ENCODE measurements at places on chromosomes 12 and 14. TPM values are rescaled to one million over a fixed set of nuclear protein-coding genes. Genes with fewer than 3 reads are reported as not detected.

Gene SERPINA9
- total RNA-seq, result not detected

Gene ACSS3
- 3.4 TPM for total RNA-seq

Gene TAS2R8
- total RNA-seq, result not detected

Gene PMEL
- 3.7 TPM for total RNA-seq

Gene CNIH1
- 131 TPM for total RNA-seq

GRCh38 chr12:115023279-115024265 lies 339.6 kb upstream of the TBX3 start:
- no peak for DNase-seq

GRCh38 chr12:52848661-52849255 lies at the start of gene KRT78:
KRT78 (minus strand) TSS chr12:52848994; CDS start chr12:52848930, 64 bp downstream.
- no peak for DNase-seq

DNA sequence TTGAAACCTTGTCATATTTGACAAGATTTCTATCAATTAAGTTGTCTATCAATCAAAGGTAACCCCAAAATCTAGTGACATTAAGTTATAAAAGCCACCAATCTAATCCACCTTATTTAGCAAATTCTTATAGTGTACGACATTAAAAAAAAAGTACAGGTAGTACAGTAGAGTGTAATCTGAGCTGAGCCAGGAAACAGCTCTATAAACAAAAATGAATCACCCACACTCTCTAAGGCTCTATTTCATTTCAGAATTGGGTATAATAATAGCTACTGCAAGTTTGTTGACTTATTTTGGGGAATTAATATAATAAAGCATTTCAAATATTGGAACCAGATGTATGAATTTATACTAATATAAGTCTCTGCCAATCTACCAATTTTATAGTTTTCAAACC lies 342.4 kb upstream of the FLRT2 start:
- no peak for DNase-seq

DNA sequence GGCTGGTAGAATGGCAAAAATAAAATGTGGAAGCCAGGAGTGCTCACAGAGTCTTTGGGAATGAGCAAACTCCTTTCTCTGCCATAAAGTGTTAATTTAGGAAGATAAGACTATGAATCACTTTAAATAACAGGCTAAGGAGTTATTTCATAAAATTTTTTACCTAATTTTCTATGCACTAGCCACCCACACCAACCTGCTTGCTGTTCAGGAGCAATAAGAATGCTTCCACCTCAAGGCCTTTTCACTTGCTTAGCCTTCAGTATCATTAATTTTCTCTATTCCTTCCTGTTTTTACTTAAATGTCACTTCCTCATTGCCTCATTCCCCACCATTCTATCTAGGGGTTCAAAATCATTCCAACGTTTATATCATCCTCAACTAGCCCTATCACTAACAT lies 326.8 kb downstream of the CCER1 start:
- DNase-seq, result no peak

DNA sequence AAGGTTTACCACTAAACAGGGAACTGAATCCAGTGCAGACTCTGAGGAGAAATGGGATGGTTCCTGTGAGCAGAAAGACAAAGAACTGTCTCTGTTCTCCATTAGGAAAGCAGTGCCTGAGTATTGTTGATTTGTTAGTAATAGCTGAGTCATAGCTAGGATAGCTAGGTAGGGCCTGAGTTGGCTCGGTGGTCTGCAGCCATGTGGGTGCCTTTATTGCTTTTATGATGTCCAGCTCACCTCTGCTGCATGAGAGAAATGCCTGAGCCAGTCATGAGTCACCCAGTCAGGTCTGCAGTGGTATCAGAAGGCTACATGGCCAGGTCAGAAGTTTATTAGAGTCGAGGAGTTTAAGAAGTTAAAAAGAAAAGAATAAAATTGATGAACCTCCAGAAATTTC lies 24.2 kb downstream of the TRHDE start:
- DNase-seq, result peak; percentile 81

GRCh38 chr12:10031771-10032175 lies 1.3 kb downstream of the CLEC9A start:
- DNase-seq, result no peak

DNA sequence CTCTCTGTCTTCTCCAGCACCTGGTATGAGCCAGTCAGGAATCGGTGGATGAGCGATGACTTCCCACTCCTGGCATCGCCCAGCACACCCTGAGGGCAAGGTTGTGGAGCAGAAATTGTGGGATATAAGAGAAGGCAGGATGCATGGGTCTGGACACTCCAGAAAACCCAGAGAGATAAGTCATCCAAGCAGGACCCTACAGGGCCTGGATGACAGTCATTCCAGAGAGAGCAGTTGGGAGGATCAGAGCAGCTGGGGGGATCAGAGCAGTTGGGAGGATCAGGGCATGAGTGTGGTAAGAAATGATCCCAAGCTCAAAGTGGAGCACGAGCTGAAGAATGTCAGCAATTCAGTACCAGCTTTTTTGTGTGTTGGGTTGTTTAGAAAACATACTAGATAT lies 4.0 kb downstream of the AGAP2 start:
- DNase-seq, result no peak

- DNase-seq, result no peak
These were observed 964.2 kb downstream of the NRXN3 start for GRCh38 chr14:79134361-79134760.

DNA sequence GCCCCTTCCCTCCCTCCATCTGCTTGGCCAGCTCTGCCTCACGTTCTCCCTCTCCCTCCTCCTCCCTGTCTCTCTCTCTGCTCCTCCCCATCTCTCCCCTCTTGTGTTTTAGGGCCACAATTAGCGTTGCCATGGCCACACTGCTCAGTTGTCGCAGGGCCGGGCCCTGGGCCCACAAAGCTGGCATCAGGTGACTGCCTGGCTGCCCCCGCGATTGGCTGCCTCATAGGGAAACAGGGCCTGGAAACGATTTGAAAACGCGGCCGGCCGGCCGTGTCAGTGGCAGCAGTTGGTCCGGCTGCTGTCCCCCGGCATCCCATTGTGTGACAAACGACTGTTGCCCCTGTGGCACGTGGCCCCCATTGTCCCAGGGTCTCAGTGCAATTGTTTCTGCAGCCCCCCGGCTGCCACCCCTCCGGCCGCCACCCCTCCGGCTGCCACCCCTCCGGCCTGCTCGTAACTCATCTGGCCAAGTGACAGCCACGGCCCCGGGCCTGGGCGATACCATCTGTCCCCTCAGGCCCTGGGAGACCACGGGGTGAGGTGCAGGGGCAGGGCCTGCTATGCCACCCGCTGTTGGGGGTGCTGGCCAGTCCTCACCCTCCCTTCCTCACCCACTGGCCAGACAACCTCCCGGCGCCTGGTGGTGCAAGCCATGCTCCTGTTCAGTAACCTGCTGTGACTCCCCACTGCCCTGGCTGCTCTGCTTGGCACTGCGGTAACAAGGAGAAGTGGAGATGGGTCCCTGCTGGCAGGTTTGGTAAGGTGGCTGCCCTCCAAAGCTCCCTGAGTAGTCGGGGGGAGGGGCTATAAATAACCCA lies 17.4 kb downstream of the FOXN4 start:
- DNase-seq, result no peak

DNA sequence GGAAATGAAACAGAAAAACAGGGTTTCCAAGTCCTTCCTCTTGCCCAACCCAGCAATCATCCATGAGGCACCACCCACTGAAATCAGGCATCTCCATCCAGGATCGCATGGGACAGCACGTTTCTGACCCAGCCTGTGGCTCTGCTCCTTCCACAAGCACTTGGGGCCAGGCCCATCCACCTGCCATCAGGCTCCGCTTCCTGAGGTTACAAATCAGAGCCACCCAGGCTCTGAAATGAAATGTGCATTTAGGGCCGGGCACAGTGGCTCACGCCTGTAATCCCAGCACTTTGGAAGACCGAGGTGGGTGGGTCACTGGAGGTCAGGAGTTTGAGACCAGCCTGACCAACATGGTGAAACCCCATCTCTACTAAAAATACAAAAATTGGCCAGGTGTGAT lies 717 bp upstream of the KRT78 start:
- no peak for DNase-seq

DNA sequence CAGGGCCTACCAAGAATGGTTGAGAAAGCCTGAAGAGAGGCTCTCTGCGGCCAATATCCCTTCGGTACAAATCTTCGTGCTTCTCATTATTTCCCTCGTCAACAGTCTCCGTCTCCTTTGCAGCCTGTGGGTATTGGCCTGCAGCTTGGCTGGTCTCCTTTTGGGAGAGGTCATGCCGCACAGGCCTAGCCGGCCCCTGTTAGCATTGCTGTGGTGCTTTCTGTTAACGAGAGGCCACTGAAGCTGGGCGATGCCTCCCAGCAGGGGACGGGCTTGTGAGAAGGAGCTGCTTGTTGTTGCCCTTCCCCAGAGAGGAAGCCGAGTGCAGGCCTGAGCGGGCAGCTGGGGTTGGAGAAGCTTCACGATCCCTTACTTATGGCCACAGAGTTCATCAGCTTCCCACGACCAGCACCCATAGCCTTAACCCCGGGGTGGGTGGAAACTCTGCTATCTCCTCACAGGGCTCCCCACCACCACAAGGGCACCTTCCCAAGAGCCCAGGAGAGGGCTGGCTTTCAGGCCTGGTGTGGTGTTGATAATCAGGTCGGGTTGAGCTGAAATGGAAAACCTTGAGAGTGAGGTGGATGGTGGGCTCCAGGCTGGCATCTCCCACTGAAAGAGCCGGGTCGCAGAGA lies 228.6 kb downstream of the ZFP36L1 start:
- DNase-seq, result no peak

GRCh38 chr12:92921877-92922276 lies 7.2 kb downstream of the EEA1 start:
- no peak for DNase-seq

DNA sequence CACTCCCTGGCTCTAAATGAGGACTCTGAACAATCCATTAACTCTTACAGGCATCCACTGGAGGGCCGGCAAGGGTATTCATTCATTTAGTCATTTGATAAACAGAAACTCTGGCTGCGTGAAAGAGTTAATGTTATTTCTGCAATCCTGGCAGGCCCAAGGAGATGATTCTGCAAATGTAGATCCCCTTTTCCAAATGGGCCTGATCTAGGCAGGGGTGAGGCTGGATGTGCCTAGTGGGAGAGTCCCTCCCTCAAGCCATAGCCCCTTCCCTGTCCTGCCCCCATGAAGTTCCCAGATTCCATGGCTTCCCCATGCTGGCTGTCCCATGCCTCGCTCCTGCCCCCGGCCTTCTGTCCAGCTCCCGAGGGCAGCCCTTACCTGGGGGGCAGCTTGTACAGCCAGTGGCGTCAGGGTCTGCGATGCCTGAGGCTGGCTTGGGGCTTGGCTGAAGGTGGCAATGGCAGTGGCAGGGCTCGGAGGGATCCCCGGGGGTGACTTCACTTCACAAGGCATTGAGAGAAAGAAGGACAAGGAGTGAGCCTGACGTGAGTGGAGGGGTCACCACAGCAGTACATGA lies 18.4 kb downstream of the POU6F1 start:
- no peak for DNase-seq

DNA sequence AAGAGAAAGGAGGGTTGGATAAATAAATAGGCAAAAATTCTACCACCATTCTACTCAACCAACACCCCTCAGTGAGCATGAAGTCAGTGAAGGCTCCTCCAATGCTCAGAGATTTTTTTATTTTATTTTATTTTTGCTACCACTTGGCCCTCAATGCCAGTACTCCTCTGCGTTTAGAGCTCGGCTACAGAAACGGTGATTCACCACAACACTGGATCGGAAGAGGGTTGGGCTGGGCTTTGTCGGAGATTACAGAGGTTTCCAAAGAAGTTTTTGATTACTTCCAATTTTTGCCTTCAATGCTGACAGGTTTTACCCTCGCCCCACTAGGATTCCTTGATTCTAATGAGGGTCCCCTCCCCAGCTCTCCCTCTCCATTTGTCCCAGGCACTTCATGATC lies 1027.2 kb upstream of the TMEM132C start:
- no peak for DNase-seq
